Activated T-cell treated with anti-CD3 and anti-CD28 coated beads for 1 hour (primary cell): ENCODE measurements at places on chromosomes 4 and X.

- no peak for DNase-seq
Measured at GRCh38 chr4:1448589-1449420, 42.6 kb upstream of the NKX1-1 start.

DNA sequence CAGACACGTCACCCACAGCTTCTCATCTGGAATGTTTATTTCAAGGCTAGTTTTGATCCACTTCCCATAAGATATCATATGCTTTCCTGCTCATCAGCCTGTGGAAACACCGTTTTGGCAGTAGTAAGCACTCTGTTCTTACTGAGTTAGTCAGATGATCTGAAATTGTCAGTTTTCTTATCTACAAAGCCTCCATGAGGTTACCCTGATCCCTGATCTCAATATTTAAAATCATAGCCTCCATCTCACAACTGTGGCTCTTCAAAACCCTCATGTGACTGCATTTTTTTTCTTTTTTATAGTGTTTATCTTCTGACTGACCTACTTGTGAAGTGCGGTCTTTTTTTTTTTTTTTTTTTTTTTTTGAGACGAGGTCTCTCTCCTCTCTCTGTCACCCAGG lies 22.7 kb downstream of the BST1 start:
- DNase-seq = no peak

DNA sequence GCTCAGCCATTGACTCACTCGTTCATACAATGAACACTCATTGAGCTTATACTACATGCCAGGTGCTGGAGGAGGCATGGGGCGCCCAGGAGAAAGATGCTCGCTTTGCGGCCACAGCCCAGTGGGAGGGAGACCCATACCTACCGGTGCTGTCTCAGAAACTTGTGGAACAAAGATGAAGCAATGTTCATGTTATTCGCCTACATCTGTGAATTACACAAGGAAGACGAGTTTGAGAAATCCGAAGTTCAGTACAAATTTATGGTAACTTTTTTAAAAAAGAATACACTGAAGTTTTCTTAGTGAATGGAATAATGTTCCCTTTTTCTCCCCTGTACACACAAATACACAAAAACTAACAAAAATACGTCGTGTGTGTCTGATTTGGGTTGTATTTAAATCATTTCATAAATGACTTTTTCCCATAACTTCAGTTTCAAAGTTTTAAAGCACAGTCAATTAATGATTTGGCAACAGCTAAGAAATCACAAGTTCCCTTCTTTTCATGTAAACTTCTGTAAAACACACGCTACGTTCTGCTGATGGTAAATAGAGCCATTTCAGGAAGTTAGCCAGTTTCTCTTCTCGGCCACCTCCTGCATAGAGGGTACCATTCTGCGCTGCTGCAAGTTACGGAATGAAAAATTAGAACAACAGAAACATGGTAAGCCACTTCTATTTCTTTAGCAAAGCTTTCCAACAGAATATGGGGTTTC lies at the start of gene TLR8:
Gene TLR8, plus strand, starts transcription at position 575 of the 716 bp plus-strand sequence. Its CDS starts 87 bp downstream, at position 662.
- DNase-seq = no peak

- DNase-seq = no peak
Measured at GRCh38 chr4:139965789-139966188, 188.2 kb downstream of the MAML3 start.

DNA sequence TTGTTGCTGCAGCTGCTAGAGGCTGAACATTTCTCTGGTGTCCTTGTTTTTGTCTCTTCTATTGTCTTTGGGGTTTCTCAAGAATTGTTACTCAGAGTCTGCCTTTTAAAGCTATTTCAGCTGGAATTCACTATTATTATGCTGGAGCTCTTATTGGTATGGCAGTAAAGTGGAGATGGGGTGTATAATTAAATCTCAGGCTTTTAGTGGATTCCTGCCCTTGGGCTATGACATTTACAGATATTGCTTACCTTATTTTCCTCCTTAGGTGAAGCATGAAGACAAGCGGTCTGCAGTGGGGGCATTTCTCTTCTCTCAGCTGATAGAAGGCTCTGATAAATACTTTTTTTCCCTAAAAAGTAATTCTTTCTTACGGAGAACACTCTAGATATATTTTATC lies 1656.6 kb upstream of the IGFBP7 start:
- no peak for DNase-seq

GRCh38 chrX:119374736-119375135 lies 24.4 kb upstream of the SLC25A43 start:
- no peak for DNase-seq

- DNase-seq = peak; percentile 52
Measured at GRCh38 chr4:3442959-3443749, 1.4 kb downstream of the HGFAC start.

- DNase-seq = no peak
Measured at GRCh38 chrX:69195192-69195591, 29.9 kb upstream of the PJA1 start.

DNA sequence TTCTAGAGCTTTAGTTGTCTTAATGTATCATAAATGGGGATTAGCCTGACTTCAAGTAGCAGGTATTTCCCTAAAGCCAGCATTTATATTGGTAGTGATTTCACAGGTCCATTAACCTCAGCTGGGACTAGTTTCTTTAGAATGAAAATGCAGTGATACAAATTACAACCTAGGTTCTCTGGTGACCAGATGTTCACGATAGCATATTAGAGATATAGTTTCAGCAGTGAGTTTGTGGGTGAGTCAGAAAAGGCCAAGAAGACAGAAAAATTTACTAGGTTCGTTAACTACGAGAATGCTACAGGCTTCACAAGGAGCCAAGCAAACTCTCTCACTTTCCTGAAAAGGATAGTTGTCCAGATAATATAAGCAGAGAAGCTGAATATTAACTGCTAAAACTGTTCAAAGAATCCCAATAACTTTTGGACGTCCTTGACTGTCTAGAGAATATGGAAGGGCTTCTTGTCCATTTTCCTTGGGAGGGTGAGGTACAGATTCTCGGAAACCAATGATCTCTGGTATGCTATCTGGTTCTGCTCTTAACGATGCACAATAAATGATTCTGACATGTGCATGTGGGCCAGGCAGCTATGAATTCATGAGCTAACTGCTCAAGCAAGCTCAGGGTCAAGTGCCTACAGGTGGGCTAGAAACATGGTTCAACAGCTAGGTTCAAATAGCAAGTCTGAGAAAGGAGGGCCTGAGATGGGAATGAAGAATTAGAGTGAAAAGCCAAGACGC lies 6.0 kb upstream of the SPCS3 start:
- no peak for DNase-seq

- no peak for DNase-seq
Measured at GRCh38 chr4:138056541-138056940, 185.6 kb downstream of the SLC7A11 start.

- DNase-seq = no peak
Measured at GRCh38 chr4:5126857-5127256, 75.6 kb downstream of the STK32B start.

- DNase-seq = no peak
Measured at GRCh38 chr4:20478412-20478811, 221.8 kb upstream of the PACRGL start.

GRCh38 chr4:103934178-103934789 lies 214.5 kb upstream of the TACR3 start:
- no peak for DNase-seq

DNA sequence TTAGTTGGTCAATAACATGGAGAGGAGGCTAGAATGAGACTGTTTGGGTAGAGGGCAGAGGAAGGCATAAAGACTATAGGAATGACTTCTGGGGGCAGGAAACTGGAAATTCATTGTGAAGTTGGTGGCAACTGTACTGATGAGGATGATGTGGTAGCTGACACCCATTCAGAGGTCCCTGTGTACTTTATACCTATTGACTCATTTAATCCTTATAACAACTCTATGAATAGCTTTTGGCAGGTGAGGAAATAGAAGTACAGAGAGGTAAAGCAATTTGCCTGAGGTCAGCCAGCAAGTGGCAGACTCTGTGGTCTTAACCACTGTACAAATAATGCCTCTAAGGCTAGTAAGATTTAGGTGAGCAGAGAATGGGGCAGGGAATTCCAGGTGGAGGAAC lies 100.1 kb downstream of the GATB start:
- DNase-seq = no peak

GRCh38 chr4:8555716-8556115 lies 24.5 kb upstream of the GPR78 start:
- DNase-seq = no peak

DNA sequence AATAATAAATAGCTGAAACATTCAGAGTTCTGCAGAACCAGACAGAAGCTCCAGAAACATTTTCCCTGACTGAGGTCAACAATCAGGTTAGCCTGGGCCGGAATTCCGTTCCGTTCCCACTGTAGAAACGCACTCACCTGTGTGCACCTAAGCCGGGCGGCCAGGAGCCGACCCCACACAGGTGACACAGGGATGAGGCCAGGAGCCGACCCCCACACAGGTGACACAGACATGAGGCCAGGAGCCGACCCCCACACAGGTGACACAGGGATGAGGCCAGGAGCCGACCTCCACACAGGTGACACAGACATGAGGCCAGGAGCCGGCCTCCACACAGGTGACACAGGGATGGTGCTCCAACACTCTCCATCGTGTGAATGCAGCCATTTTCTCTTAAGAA lies 21.9 kb downstream of the FAT1 start:
- no peak for DNase-seq

GRCh38 chr4:25234390-25235370 lies 847 bp downstream of the PI4K2B start:
- no peak for DNase-seq

GRCh38 chr4:130568746-130569145 lies 1472.8 kb downstream of the C4orf33 start:
- DNase-seq = no peak

DNA sequence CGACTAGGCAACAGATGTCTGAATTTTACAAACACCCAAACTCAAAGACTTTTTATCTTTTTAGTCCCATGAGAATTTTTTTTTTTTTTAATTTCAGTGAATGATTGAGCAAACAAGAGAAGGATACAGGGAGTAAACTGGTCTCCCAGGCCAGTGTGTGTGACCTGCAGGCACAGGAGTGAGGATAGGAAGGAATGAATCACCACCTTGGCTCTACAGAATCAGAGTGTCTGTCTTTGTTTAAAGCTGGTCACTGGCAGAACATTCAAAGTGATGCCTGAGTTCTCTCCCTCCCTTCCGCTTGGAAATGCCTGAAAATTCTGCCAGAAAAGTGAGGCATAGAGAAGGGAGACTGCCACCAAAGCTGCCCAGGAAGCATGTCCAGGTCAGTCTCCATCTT lies 69.5 kb downstream of the PARM1 start:
- no peak for DNase-seq

DNA sequence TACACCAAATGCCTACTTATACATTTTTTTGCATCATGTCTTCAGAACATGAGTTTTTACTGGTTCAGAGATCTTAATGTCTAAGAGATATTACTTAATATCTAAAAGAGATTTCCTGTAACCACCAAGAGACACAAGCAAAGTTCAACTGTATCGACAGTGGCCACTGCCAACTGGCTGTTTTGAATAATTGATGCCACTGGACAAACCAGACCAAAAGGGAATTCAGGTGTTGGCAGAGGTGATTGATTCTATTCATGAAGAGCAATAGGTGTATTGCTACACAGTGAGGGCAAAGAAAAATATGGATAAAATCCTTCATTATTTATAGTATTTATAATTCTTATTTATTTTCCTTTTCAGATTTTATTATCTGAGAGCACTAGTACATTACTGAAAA lies 58.5 kb upstream of the ANKRD17 start:
- no peak for DNase-seq

DNA sequence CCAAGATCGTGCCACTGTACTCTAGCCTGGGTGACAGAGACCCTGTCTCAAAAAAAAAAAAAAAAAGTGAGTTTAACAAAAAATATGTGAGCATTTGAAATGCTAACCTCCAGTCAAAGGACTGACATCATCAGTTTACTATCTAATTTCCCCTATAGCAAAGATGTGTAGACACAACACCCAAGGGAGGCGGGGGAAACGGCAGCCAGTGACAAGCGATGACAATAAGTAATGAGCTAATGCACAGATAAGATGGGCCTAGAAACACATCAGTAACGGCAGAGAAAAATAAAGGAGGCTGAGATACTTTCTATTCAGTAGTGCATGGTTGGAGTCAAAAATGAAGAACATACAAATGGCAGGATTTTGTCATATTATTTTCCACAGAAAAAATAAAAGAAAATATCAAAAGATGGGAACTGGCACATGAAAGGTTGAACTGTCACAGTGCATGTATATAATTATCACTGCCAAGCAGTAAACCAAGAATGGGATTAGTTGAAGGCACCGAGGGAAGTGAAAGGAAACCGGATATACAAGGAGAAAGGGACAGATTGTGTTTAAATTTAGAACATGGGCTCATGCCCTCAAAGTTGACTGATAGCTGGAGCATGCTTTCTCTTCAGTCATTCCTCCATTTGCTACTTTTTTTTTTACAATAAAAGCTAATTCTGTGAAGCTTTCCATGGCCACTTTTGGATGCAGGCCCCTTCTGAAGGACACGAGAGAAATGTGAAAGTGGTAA lies 41.8 kb downstream of the IGFBP7 start:
- DNase-seq = no peak

DNA sequence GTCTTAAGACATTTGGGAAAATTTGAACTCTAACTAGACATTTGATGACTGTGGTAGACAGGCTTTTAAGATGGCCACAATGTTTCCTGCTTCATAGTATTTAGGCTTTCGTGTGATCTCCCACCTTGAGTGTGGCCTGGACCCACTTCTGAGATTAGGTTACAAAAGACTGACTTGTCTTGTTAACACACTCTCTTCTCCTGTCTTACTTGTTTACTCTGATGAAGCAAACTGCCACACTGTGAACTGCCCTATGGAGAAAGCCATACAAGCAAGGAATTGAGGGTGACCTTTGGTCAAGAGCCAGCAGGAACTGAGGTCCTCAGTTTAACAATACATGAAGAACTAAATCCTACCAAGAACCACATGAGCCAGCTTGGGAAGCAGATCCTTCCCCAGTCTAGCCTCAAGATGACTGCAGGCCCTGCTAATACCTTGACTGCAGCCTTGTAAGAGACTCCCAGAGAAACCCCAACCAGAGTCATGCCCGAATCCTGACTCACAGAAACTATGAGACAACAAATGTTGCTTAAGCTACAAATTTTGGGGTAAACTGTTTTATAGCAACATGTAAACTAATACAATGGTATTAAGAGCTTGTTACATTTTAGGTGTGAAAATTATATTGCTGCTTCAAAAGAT lies 20.3 kb downstream of the UBA6 start:
- DNase-seq = no peak

- DNase-seq = no peak
Measured at GRCh38 chrX:51336584-51336983, 4.0 kb downstream of the NUDT10 start.

GRCh38 chrX:150856101-150856500 lies 42.4 kb downstream of the CD99L2 start:
- DNase-seq = no peak

DNA sequence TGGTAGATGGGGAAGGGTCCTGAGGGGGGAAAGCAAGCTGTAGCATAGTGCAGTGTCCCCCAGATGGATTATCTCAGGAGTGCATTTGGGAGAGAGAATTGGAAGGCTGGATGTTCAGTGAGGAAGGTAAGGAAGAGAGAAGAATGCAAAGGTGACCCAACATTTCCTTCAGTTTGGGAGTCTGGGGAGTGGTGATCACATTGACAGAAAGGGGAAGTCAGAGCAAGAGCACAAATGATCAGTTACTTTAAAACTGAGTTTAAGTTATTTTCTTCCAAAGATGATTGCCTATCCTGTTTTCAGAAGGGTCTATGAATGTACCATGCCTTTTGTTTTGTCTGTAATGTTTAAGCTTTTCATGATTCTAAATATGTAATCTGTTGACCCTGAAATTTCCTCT lies 47.6 kb downstream of the ARHGAP10 start:
- no peak for DNase-seq
